ENCODE measurements at places on chromosomes 13 and 19. TPM values are rescaled to one million over a fixed set of nuclear protein-coding genes. Genes with fewer than 3 reads are reported as not detected.

The SLC15A1 gene
- under 0.01 TPM for total RNA-seq

The GNG7 gene
- total RNA-seq = 1.3 TPM

The C1QTNF9 gene
- not detected for total RNA-seq

The SLC25A41 gene
- total RNA-seq = not detected

The NAPSA gene
- under 0.01 TPM for total RNA-seq

The KLK7 gene
- total RNA-seq = not detected

The MVB12A gene
- total RNA-seq = 123 TPM

The ZNF578 gene
- 0.78 TPM for total RNA-seq

The CYP4F12 gene
- total RNA-seq = not detected

The MARK4 gene
- 7.3 TPM for total RNA-seq

The EPSTI1 gene
- total RNA-seq = 7.9 TPM

The TEX101 gene
- not detected for total RNA-seq

The GAPDHS gene
- total RNA-seq = 0.20 TPM

The SHD gene
- total RNA-seq = 0.12 TPM

The TMEM145 gene
- 0.68 TPM for total RNA-seq

The PSG11 gene
- total RNA-seq = not detected

The BRSK1 gene
- total RNA-seq = 1.1 TPM

The NXNL1 gene
- not detected for total RNA-seq

The TJP3 gene
- not detected for total RNA-seq

The GRIN2D gene
- 0.60 TPM for total RNA-seq

All from RPMI7951 (cell line).